ENCODE measurements at places on chromosomes 12 and 14. TPM values are rescaled to one million over a fixed set of nuclear protein-coding genes. Genes with fewer than 3 reads are reported as not detected.

- no peak for DNase-seq
These were observed 44.8 kb downstream of the RHOJ start for GRCh38 chr14:63249092-63249491.

Gene PSMA6
- 199 TPM for polyA plus RNA-seq

Gene PLA2G1B
- 0.49 TPM for polyA plus RNA-seq

DNA sequence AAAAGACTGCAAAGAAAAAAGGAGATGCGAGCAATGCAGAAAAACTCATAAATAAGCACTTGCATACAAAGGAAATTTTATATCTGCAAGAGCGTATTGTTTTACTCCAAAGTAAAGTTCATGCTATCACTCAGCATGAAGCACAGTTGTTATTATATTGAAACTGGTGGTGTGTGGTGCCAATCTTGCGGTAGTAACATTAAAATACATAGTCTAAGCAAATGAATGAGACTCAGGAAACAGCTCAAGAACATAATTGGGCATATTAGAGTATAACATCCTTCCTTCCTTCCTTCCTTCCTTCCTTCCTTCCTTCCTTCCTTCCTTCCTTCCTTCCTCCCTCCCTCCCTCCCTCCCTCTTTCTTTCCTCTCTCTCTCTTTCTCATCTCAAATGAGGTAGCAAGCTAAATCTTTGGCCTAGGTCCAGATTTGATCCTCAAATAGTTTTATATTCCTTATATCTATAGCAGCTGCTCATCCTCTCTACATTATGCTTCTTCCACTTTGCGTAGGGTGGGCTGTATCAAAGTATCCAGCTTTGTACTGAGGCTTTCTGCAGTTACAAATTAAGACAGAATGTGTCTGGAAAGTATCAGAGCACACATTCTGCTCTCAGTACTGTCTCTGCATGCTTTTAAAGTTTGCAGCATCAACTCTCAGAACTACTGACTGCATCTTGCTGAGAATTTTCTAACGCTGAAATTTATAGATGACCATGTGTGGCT is 718.3 kb downstream of the RERGL start:
- DNase-seq: no peak

- no peak for DNase-seq
These were observed 22.8 kb downstream of the COX8C start for GRCh38 chr14:93369713-93370266.

DNA sequence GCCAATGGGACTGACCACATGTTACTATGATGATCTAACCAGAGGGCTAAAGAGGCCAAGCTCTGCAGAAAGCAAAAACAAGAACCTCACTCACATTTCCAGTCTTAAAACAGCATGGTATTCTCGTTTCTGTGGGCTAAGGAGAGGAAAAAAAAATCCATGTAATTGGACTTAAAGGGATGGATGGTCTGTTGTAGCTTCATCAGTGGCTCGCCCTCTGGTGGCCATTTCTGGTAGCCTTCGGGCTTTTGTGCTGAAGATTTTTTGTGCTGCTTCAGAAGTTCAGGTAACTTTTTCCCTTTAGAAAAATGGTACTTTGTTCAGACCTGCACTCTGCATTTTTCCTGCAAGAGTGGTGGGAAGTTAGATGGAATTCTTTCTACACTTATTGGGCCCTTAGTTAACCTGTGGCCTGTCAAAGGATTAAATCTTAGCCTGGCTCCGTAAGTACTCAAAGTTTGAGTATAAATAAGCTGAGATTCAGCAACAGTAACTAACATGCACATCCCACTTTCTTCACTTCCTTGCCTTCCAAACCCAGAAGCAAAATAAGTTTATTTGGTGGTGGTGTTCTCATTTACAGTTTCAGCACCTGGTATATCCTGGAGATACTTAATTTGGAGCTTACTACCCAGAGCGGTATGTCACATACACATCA is 22.3 kb downstream of the DCAF4 start:
- peak; percentile 36 for DNase-seq

DNA sequence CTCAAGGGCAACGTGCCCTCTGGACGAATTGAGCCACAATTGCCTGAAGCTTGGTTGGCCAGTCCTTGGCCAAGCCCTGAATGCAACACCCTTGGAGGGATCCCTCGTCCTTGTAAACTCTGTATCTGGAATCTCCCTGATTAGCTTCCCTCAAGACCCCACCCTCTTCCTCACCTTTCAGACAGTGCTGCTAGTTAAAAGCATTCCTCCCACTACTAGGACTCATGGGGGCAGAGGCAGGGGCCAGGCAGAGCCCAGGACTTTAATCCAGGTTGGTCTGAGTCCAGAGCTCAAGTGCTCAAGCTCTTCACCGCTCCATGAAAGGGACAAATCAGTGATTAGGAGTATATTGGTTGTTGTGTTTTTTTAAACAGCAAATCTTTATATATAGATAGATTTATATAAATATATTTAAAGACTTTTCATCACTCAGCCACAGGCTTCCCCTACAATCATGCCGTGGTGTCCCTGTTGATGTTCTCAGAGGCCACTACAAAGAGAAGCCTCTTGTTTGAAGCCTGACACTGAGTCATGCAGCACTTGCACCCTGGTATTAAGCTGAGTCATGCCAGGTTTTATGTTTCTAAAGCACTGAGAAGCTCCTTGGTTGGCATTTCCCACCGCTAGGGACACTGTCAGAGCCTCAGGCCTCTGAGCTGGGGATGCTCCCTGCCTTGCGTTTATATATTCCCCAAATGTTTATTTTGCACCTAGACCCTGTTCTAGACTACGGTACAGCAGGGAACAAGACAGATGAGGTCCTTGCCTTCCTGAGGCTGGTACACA is 53.8 kb upstream of the GSC start:
- no peak for DNase-seq

GRCh38 chr14:77459072-77459723 is 1.3 kb downstream of the AHSA1 start:
- DNase-seq: peak; percentile 72

Gene CLEC4D
- polyA plus RNA-seq: 0.55 TPM

DNA sequence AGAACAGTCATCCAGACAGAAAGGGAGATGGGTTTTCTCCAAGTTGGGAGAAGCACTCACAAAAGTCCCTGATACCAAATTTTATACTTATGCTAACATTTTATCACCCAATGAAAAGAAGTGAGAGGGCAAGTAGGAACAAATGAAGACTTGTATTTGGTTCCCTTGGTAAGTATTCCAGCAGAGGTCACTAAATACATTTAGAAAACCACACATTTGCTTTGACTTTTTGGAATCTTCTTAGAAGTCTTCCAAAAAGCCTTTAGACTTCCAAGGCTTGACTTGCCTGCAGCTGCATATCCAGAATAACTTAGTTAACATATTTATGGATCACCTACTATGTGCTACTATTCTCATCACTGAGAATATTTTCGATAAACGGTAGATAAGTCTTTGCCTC is 3.1 kb upstream of the GYS2 start:
- DNase-seq: no peak

Gene FBRSL1
- 34.2 TPM for polyA plus RNA-seq

DNA sequence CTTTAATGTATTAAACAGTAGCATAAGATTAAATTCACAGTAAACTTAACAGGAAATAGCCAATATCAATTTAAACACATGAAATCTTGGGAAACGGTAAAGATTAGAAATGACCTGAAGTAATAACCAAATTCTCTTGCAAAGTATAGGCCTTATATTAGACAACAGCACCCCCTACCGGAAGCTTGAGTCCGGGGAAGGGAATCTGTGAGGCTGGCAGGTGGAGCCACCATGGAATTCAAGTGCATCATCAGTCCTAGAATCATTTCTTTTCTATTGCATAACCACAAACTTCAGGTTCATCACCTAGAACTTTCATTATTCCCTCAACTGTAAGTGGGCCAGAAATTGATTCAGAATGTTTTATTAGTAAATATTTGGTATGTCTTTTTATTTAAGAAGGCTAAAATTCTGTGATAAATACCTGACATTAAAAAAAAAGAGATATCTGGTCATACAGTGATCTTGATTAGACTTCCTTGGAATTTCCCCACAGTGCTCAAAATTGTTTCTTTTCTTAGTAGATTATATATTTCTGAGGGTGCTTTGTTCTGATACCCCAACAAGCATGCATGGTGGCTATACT is 48.6 kb downstream of the AP5M1 start:
- peak; percentile 57 for DNase-seq

Gene STYK1
- polyA plus RNA-seq: 0.85 TPM

GRCh38 chr12:31887109-31887811 is 72.0 kb upstream of the RESF1 start:
- no peak for DNase-seq

Gene LPAR5
- 1.2 TPM for polyA plus RNA-seq

GRCh38 chr12:126952096-126953007 is 1314.6 kb upstream of the TMEM132C start:
- no peak for DNase-seq

GRCh38 chr12:11662369-11662768 is 12.9 kb downstream of the ETV6 start:
- DNase-seq: no peak

DNA sequence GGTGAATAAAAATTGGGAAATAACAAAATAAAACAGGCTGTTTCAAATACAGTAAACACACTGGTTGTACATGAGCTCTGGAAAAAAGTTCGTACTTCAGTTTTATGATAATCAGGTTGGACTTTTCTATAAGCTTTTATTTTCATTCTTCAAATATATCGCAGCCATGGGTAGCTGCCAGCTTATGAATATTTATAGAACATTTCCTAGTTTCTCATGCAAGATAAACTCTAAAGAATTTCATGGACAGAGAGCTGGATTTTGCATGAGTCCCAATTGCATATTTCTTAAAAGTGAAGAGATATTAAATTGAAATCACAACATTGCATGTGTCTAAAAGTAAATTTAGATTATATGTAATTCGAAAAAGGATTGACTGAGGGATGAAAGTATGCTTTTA is 827.6 kb downstream of the SLC6A15 start:
- no peak for DNase-seq

DNA sequence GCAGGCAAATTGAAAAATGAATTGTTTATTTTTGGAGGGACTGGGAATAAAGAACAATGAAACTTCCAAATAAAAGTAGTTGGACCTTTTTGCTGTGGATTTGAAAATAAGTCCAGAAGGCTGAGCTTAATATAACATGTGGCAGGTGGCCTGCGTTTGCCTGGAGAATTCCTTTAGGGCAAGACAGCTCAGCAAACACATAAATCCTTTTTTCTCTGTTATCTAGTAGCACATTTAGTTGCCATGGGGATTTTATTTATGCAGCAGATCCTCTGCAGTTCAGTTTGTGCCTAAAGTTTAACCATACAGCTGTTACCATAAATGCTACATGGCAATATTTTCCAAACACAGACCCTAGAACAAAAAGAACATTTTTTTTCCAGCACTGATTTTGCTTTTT is 180.0 kb downstream of the NPAS3 start:
- DNase-seq: peak; percentile 13

DNA sequence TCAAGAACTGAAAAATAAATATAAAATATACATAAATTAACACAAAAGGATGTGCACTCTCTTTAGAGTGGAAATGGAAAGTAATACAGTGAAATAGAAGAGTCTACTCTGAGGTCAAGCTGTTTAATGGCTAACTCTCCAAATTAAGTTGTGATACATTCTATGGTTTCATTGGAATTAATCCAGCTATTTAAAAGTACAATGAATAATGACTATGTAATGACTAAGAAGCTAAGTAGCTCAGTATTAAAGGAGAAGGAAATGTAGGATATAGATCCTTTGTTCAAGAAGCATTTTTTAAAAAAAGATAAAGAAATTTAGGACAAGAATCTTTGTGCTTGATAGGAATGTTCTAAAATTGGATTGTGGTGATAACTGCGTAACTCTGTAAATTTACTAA is 85.3 kb downstream of the LRP6 start:
- DNase-seq: no peak

- DNase-seq: no peak
These were observed 21.1 kb downstream of the TTC9 start for GRCh38 chr14:70662816-70663215.

Gene DEGS2
- polyA plus RNA-seq: 11.1 TPM

- no peak for DNase-seq
These were observed 71.5 kb upstream of the MDM1 start for GRCh38 chr12:68403711-68404110.

All from right renal cortex interstitium (tissue), 3 donors.